ENCODE measurements at places on chromosomes 13 and 19.

GRCh38 chr19:55703790-55704215 lies 28.8 kb downstream of the EPN1 start:
- DNase-seq: peak; percentile 42

DNA sequence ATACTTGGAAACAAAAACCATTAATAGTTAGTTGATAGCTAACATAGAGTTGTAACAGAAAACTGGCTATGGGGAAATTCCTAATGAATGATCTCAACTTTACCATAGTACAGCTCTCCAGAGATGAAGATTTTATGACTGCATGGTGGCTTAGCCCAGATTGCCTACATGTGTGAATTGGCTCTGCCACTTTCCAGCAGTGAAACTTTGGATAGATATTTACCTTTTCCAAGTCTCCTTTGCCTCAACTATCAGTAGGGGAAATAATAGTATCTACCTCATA lies 161.1 kb downstream of the LACC1 start:
- no peak for DNase-seq

- DNase-seq: no peak
These were observed 4.6 kb downstream of the CAPN12 start for GRCh38 chr19:38739440-38740256.

DNA sequence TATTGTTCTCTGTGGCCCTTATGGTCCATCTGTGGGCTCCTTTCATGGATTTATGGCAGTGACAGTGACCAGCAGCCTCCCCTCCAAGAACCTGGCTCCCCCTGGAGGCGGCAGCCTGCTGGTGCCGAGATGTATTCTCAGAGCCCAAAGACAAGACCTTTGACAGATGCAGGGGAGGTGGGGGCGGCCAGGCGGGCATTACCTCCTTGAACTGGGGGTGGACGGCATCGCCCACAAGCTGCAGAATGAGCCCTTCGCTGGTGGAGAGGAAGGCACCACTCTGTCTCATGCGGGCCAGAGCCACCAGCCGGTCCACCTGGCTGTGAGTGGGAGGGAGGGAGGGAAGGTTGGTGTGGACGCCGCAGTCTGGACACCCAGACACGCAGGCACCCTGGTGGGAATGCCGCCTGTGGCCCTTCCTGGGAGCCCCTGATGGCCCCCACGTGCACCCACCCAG lies 6.6 kb downstream of the ISOC2 start:
- peak; percentile 52 for DNase-seq
